ENCODE measurements at places on chromosomes 1 and 21. TPM values are rescaled to one million over a fixed set of nuclear protein-coding genes. Genes with fewer than 3 reads are reported as not detected.
A peak's percentile ranks its signal among the peaks of the same experiment; 100 is the strongest.

DNA sequence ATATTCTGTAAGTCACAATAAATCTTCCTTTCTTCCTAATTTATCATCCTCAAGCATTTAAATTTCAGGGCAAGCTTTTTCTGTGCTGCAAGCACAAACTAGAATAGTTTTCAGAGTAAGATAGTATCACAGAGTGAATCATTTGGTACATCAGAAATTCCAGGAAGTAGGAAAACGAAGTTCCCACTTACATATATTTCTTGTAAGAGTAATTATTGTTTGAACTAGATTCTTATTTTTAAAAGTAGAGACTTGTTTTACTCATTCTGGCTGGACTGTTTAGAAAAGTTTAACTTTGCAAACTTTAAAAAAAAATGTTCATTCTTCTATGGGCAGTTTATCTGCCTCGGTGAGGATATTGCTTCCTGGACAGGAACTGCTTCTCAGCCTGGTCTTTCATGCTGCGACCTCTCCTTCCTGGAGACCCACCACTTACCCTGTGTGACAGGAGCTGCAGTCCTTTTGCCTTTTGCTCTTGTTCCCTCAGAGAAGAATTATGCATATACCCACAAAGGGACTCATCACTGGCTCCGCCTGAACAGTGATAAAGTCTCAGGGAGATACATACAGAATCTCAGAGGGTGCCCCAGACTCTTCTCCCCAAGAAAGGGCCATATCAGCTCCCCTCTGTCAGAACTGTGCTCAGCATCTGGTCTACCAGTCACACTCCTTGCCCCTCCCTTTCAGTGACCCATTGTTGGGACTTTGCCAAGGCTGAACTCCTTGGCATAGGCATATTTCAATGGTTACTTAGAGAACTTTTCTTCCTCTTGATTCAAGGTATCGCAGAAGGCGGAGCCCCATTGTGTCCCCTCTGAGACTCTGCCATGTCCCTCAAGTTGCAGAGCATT, 102.7 kb upstream of the CD55 start:
- no peak for DNase-seq

- DNase-seq, result no peak
These were observed 18.1 kb upstream of the COL18A1 start for GRCh38 chr21:45386728-45387371.

DNA sequence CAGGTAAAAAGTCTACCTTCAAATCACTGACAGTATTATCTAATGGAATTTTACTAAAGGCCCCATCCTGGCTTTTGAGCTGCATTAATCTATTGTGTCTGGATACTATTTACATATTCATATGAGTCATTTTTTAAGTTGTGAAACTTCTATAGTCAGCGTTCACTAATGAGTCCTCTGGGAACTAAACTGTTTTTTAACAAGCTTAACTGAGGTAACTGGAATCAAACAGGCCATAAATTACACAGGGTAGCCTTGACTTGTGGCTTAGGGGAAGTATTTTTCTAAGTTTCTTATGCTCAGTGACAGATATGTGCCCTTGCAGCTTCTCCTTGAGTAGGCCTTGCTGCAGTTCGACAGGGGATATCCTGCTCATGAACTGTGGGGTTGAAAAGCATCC, 68.8 kb downstream of the JMJD4 start:
- no peak for DNase-seq

DNA sequence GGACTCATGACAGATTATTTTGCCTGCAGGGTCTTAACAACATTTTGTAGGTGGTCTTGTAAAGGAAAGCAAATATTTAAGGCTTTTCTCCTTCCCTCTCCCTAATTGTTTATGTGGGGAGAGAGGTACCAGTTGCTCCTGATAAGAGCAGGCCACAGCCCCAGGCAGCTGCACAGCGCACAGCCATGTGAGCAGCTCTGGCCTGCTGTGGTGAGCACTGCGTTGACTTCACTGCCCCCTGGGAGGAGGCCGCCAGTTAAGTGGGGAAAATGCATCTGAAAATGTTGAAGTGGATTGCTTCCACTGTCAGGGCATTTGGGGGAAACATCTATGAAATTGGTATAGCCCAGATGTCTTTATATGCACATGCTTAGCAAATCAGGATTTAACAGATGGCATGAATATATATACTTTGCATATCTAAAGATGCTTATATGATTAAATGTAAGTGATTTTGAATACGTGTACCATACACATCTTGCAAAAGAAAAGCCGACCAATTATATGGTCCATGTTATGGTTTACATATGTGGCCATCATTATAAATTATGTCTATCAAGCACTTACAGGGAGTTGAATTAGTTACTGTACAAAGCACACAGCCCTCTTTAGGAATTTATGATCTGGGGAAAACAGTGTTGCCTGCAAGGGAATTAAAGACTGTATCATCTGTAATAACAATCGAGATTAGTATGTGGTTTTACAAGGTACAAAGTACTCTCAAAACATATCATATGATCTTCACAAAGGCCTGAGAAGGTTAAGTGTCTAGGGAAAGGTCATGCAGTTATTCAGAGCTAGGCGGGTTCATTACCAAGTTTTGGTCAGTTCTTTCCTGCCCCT, 132.1 kb downstream of the RHOU start:
- no peak for DNase-seq

DNA sequence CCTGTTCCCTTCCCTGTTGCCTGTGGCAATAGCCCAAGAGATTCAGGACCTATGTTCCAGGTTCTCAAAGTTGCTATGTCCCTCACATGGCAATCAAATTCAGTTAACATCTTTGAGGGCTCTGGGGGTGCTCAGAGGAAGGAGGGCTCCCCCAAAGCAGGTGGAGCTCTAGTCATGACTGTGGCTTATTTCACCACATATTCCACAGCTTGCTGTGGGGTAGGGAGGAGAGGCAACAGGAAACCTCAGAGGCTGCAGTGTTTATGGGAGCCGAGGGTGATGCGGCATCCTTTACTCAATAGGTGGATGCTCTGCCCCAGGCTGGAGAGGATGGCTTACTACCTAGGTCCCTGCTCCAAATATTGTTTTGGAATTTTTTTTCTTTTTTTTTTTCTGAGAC, 1.2 kb upstream of the MKNK1 start:
- DNase-seq, result no peak

DNA sequence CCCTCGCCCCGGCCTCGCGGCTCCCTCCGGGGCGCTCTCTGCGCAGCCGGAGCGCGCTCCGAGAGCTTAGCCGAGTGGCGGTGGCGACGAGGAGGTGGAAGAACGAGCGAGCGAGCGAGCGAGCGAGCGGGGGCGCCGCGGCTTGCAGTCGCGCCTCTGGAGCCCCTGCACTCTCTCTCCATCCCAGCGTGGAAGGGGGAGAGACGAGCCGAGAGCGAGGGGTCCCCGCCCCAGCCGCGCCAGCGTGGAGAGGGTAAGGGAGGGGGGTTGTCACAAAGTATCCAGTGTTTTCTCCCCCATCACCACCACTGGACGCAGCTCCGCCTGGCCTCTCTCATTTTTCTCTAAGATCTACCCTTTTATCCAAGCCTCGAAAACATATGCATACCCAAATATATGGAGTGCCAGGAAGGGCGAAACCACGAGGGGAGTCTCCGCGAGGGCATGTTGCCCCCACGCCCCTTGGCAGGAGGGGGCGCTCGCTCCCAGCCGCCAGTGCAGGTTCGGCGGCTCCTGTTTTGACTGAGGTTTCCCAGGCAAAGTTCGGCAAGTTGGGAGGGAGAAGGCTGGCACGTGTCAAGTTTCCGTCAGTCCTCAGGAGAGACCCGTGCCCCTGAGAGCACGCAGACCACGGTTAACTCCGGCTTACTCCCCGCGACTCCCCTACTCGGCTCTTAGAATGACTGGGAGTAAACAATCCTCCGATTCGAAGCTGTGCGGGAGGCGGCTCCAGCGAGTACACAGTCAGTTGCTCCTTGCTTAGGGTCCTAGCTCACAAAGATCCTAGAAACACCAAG, 569 bp upstream of the DAB1 start:
- peak; percentile 57 for DNase-seq

GRCh38 chr1:161085165-161085564, 4.2 kb downstream of the NECTIN4 start:
- DNase-seq, result no peak

DNA sequence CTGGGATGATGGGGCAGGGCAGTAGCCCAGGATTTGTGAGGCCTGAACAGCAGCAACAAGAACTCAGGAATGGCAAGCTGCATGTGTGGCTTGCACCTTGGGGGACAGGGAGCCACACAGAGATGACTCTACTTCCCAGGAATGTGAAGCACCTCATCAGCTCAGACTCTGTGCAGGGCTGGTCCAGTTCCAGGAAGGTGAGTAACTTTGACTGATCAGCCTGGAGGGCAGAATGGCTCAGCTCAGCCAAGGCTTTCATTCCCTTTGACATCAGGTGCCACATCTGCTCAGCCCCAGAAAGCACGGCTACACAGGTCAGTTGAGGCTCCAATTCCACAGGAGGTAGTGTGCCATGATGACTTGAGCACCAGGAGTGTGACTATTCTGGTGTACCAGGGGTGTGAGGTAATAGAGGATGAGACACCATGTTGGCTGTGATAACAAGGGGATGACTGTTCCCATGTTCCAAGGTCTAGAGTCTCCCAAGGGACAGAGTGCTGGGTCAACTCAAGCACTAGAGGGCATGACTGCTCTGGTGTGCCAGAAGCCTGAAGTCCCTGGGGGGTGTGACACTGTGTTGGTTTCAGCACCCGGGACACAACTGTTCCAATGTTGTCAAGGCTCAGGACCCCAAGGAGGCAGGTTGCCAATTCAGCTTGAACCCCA, 625.8 kb upstream of the ADGRL2 start:
- DNase-seq, result no peak

DNA sequence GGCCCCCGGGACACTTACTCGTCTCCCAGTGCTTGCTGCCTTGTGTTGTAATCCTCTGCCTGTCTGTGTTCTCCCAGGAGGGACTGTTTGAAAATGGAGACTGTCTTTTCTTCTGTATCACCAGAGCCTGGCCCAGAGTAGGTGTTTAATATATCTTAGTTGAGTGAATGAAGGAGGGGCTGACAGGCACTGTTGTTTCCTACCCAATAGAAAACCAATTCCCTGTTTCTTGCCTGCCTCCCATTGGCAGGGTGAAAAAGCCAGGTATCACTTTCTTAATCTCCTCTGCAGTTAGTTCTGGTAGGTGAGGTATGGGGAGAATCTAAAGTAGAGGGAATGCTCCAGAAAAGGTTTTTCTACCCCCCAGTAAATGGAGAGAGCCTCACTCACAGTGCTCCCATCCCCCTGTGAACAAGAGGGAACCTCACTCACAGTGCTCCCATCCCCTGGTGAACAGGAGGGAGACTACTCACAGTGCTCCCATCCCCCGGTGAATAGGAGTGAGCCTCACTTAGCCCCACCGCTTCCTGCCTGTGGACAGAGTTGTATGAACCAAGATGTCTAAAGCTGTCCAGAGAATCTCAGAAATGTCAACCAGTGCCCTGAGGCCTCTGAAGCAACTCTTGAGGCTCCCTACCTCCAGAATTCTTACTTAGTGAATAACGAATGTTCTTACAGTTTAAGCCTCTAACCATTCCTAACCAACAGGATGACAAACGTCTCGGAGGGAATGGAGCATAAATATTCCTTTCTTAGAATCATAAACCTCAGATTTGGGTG, at the start of gene GJA5:
Gene GJA5 (minus strand): TSS at position 122 of the 780 bp plus-strand sequence. CDS start 1,364 bp downstream, outside the sequence.
- DNase-seq, result no peak

DNA sequence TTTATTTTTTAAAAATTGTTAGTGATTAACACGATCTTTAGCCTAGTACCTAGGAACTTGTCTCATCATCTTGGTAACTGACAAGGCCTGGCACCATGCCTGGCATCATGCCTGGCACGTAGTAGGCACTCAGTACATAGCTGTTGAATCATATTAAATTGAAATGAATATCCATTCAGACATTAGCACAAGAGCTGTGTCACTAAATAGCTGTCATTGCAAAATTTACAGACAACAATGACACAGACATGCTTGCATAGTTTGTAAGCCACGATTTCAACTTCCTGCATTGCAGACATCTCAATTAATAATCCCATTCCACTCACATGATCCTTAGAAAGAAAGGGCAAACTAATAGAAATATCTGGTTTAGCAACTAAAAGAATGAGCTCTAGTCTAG, 15.4 kb upstream of the PHACTR4 start:
- DNase-seq, result no peak

DNA sequence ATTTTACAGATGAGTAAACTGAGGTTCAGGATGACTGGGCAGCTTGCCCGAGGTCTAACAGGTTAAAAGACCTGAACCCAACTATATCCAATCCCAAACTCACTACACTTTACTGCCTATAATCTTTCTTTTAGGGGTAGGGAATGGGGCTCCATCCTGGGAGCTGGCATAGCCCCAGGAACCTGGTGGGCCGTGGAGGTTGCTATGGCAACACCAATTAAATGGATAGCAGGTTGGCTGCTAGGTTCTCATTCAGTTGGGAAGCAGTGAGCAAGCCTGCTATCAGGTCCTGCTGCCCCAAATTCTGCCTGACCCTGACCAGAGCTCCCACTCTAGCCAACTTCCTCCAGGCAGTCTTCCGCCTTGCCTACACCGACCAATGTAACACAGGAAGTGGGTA, 40.9 kb downstream of the LRP8 start:
- no peak for DNase-seq

GRCh38 chr1:212930986-212931678, 19.2 kb upstream of the VASH2 start:
- no peak for DNase-seq

- no peak for DNase-seq
These were observed 5.7 kb upstream of the TNFRSF8 start for GRCh38 chr1:12057382-12057781.

The LCE1E gene
- not detected for total RNA-seq

The TCHH gene
- not detected for total RNA-seq

The GPN2 gene
- 36.5 TPM for total RNA-seq

The PTPRC gene
- not detected for total RNA-seq

The RIPPLY3 gene
- 18.9 TPM for total RNA-seq

The ASPM gene
- total RNA-seq, result 17.1 TPM

The CRB1 gene
- total RNA-seq, result not detected

The RC3H1 gene
- 45.8 TPM for total RNA-seq

All from progenitor cell of endocrine pancreas (in vitro differentiated cells).